ENCODE measurements at places on chromosomes 3 and 15.
A peak's percentile ranks its signal among the peaks of the same experiment; 100 is the strongest.

- peak; percentile 49 for DNase-seq
Observed at GRCh38 chr15:58951388-58952007, 18.0 kb upstream of the SLTM start.

DNA sequence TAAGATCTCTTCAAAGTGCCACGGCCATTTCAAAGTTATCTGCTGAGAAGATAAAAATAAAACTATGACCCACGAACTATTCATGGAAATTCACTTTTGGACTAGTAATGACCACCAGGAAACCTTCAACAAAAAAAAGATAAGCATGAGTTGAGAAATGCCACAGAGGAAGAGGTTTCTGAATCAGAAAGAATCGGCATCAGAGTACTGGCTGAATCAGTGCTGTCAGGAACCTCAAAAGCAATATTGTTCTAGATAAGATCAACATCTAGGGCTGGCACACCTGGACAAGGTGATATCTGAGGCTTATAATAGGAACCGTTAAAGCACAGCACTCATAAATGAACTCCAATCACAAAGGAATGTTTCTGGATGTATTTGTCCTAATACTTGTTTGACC is 72.7 kb downstream of the PEAK1 start:
- no peak for DNase-seq

- DNase-seq, result no peak
Observed at GRCh38 chr3:173789530-173790162, 392.1 kb downstream of the NLGN1 start.

- peak; percentile 53 for DNase-seq
Observed at GRCh38 chr3:184417619-184418327, 37.9 kb downstream of the CHRD start.

DNA sequence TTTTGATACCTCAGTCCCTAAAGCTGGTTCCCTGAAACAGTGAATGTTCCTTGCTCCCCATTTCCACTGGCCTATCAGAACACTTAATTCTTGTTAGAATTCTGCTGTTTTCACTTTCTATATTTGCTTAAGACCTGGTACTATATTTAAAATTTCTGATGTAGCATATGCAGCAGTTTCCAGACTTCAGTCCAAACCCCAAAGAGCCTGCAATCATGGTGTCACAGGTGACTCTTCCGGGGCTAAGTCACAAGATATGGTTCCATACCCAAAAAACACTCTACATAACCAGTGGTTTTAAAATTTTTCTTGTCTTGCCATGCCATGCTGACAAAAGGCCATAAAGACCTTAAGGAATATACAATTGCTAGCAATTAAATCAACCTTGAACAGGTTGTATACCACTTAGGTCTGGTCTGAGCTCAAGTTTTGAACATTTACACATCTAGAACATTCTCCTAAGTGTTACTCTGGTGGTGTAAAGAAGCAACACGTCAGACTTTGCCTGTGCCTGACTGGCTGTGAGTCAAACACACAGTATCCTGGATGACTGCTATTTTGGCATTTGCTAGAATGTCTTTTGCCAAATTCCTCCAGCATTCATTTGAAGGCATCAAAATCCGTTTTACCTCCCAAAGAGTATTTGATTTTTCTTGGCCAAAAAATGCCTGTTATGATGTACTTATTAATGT is 160.0 kb downstream of the FRMD5 start:
- peak; percentile 50 for DNase-seq

- no peak for DNase-seq
Observed at GRCh38 chr15:64337761-64338160, 18.2 kb downstream of the CSNK1G1 start.

- no peak for DNase-seq
Observed at GRCh38 chr3:65052101-65052500, 364.3 kb upstream of the ADAMTS9 start.

- no peak for DNase-seq
Observed at GRCh38 chr3:137835096-137835495, 71.0 kb downstream of the SOX14 start.

DNA sequence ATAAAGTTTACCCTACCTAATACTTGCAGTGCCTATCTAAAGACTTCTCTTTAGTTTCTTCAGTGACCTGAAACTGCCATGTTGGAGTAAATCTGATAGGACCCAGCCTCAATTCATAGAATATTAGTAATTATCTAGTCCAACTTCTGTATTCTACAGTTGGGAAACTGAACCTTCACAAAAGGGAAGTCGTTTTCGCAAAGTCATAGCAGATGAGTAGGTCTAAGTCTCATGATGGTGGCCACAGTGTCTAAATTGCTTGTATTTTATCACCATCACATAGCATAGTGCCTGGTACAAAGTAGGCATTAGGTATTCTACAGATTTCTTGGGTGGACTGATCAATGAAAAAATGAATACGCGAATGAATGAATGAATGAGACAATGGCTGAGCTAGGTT is 8.4 kb downstream of the GMNC start:
- no peak for DNase-seq

- no peak for DNase-seq
Observed at GRCh38 chr3:54344601-54345231, 222.4 kb downstream of the CACNA2D3 start.

- no peak for DNase-seq
Observed at GRCh38 chr3:108183181-108183580, 39.0 kb downstream of the IFT57 start.

GRCh38 chr15:98842973-98843285 is 164.7 kb downstream of the PGPEP1L start:
- no peak for DNase-seq

- DNase-seq, result no peak
Observed at GRCh38 chr3:86451749-86452148, 539.2 kb downstream of the VGLL3 start.

DNA sequence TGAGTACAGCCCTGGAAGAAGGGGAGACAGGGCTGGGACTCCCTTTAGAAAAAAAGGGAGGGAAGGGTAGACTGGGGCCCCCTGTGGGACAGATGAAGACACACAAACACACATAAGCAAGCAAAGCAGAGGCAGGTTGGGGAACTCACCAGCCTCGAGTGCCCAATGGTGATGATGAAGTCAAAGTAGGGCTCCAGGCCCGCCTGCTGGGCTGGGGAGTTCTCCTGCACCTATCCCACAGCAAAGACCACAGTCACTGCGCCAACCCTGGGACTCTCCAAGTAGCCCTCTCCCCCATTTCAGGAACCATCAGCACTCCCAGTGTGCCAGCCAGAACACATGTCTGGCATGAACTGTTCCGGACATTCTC is 4.1 kb downstream of the GORASP1 start:
- DNase-seq, result no peak

DNA sequence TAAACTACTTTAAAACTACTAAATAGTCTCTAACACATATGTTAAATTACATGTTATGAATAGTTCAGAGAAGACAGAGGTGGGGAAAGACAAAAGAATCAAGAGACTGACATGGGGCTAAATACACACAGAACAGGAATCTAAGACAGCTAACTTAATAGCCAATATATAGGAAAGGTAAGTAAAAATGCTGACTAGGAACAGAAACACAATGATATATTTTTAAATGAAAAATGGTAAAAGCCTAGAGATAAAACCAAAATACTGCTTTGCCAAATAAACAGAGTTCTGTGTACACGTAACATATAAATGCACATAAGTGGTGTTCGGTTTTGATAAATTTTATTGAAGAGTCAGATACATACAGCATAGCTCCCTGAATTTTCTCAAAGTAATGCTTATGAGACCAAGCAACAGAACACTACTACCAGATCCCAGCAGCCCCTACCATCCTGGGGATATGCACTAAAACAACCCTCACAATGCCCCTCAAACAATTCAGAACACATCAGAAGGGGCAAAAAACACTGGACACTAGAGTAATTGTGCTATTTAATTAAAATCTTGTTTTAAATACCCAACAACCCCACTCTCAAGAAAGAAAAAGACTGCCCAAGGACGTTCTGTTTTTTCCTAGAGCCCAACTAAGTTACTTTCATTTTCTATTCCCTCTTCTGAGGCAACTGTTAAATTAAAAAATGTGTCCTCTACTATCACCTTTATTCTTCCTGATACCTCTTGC is 121.1 kb downstream of the ADAM10 start:
- DNase-seq, result no peak

- no peak for DNase-seq
Observed at GRCh38 chr3:190692256-190692655, 170.2 kb downstream of the GMNC start.
